ENCODE measurements at places on chromosomes 11 and 22.
A peak's percentile ranks its signal among the peaks of the same experiment; 100 is the strongest.

- DNase-seq, result no peak
Observed at GRCh38 chr11:21893565-21893867, 299.4 kb upstream of the ANO5 start.

DNA sequence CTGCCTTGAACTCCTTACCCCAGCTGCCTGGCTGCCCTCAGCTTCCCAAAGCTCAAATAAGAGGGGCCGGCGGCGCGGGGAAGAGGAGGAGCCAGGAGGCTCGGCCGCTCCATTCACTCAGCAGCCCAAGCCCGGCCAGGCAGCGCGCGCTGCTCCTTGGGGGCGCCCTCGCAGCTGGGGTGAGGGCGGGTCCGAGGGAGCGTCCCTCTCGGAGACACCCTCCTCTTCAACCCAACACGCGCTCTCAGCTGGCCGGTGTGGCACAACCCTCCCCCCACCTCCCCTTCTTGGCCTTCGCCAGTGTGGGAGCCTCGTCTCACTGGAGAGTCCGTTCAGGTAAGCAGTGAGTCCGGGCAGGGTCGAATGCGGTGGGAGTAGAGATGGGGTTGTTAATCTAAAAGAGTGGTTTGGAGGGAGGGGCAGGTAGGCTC lies at the start of gene WT1:
WT1 (minus strand) TSS at position 29 of the 431 bp plus-strand sequence.
- peak; percentile 55 for DNase-seq

DNA sequence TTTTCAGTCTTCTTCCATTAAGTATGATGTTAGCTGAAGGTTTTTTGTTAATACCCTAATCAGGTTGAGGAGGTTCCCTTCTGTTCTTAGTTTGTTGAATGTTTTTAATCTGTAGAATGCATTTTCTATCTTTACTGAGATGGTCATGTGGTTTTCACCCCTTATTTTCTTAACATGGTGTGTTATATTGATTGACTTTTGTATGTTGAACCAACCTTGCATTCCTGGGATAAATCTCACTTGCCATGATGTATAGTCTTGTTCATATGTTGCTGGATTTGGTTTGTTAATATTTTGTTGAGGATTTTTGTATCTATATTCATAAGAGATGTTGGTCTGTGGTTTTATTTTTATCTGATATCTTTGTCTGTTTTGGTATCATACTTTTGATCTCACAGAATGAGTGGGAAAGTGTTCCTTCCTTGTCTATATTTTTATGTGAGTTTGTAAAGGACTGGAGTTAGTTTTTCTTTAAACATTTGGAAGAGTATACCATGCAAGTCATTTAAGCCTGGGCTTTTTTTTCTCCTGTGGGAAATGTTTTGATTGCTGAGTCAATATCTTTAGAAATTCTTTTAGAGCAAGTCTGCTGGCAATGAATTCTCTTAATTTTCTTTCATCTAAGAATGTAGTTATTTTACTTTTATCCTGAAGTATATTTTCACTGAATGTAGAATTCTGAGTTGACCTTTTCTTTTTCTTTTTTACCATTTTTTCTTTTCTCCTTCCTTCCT lies 5.5 kb upstream of the P4HA3 start:
- DNase-seq, result no peak

- DNase-seq, result no peak
Observed at GRCh38 chr11:5737091-5737490, 843 bp downstream of the OR56B1 start.

- DNase-seq, result peak; percentile 99
Observed at GRCh38 chr22:25942856-25943411, 200.9 kb downstream of the MYO18B start.

DNA sequence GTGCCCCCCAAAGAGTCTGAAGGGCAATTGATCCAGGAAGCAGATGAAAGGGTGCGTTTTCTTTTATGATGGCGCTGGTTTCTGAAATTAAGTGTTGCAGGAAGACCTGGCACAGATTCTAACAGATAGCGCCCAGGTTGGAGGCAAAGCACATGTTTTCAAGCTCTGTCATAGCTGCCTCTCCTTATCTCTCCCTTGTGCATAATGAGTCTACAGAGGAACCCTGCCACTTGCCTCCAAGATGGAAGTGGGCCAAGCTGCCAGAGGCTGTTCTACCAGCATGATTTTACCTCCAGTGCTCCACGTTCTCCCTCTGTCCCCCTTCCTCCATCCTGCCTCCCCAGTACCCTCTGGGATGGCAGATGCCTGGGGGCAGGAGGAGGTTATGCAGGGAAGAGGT lies 30.0 kb upstream of the TLCD5 start:
- no peak for DNase-seq

DNA sequence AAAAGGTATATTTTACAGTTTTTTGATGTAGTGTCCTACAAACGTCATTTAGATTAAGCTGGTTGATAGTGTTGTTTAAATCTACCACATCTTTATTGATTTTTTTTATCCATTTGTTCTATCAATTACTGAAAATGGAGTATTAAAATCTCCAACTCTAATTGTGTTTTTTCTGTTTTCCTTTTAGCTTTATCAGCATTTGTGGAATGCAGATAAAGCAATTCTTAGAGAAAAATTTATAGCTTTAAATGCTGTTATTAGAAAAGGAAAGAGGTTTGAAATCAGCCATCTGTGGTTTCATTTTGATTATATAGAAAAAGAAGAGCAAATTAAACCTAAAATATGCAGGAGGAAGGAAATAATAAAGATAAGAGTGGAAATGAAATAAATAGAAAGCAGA lies 39.4 kb upstream of the CBX6 start:
- DNase-seq, result no peak

- DNase-seq, result no peak
Observed at GRCh38 chr11:128931066-128931465, 11.6 kb downstream of the TP53AIP1 start.

Measured in NCI-H2171 treated with DMSO at 0.1 percent for 48 hours (cell line).